ENCODE measurements at places on chromosomes 3 and 15.
A peak's percentile ranks its signal among the peaks of the same experiment; 100 is the strongest.

DNA sequence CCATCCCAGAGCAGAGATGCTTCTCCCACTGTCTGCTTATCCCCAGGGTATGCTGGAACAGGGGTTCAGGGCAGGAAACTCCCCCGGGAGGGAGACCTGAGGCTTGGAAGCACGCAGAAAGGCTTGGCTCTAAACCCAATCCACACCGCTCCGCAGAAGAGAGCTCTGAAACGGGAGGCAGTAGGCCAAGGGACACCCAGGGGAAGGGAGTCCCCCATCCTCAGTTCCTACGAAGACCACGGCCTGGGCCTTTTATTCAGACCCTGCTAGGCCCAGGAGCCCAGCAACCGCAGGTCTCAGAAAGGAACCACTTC, 1.8 kb upstream of the HAPLN3 start:
- DNase-seq, result no peak

GRCh38 chr3:170724599-170725280, 138.9 kb upstream of the SLC7A14 start:
- DNase-seq, result no peak

DNA sequence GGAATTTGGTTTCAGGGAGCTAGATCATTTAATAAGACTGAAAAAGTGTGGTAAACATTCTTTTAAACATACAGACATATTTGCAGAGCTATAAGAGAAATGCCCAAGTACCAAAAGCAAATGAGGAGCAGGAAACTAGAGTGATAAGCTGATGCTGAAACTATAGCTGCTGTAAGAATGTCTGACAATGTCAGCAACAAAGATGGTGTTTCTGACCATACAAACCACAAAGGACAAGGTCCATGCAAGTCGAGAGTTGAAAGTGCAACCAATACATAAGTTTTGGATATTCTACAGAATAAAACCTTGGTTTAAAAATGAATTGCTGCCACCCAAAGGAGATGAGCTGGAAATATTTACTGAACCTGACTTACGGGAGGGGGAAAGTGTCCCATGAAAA, 610.2 kb downstream of the TBL1XR1 start:
- DNase-seq, result no peak

DNA sequence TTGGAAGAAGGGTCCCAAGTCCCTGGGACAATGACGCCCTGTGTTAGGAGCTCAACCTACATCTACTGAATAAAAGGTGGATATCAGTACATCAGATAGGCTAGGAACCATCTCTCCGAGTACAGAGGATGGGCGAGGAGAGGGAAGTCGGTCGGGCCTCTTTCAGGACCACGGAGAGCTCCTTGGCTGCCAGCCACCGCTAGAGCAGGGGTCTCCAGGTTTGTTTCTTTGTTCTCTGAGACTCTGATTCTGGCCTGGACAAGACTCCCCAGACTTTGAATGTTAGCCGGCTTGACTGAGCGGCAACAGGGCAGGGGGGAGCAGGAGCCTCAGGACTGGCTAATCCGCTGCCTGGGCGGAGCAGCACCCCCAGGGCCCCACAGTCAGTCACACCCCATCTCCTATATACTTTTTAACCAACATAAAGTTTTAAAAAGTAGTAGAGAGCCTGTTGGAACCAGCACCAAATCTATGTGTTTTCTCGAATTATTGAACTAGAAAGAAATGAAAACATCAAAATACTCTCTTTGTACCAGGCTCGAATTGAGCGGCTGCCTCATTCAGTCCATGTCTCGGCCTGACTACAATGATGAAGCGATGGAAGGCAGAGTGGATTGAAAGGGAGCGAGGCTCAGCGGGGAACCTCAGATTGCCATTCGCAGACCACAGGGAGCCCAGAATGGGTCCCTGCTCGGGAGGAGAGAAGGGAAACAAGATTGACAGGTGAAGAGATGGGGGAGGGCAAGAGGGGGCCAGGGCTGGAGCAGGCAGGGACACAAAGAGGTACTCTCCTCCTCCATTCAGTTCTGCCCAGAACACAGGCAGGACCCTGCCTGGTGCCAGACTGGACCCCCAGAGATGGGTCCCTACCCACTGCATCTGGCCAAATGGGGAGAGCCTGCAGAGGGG, 131.6 kb downstream of the TPRA1 start:
- no peak for DNase-seq

DNA sequence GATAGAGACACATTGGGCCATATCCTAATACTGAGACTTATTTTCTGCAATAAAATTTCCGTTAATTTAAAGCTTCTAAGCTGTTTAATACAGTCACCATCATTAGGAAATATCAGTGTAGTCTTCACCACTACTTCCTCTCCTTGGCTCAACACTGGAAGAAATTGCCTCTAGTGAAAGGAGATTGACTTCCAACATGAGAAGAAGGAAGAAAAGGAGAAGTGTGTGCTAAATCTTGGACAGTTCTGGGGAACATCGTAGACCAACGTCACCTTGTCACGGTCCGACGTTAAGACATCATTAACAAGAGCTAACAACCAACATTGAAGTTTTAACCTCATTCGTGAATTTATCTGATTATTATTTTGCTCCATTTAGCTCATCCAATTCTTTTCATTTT, 987.0 kb upstream of the CFAP20DC start:
- DNase-seq, result no peak

DNA sequence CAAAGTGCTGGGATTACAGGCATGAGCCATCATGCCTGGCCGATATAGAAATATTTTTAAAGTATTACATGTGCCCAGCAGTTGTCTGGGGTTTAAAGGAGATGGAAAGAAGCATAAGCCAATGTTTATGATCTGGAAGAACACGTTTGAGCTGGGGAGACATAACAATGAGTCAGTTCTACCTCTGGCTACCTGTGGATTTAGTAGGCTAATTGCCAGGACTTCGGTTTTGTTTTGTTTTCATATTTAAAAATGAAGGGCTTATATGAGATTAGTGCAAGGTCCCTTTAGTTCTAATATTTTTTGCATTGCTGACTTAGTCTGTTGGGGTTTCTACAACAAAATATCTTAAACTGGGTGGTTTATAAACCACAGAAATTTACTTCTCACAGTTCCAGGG, 22.9 kb upstream of the TNFSF10 start:
- no peak for DNase-seq

GRCh38 chr3:64167351-64167750, 57.9 kb downstream of the PRICKLE2 start:
- DNase-seq, result no peak

- no peak for DNase-seq
Observed at GRCh38 chr15:25728816-25729215, 134.3 kb downstream of the ATP10A start.

DNA sequence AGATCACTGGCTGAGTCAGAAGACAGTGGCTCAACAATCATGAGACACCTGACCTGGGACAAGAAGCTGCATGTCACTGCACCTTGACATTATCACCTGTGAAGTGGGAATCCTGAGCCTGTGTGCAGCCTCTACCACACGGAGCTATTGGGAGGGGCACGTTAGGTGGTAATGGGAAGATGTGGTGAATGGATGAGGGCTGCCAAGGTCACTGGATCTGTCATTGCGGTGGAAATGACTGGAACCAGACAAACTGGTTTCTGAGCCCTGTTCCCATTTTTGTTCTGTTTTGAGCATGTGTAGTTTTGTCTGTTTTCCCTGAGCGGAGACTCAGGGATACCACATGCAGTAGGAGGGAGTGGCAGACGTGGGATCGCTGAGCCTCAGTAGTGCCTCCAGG, 235.5 kb downstream of the OPA1 start:
- no peak for DNase-seq

DNA sequence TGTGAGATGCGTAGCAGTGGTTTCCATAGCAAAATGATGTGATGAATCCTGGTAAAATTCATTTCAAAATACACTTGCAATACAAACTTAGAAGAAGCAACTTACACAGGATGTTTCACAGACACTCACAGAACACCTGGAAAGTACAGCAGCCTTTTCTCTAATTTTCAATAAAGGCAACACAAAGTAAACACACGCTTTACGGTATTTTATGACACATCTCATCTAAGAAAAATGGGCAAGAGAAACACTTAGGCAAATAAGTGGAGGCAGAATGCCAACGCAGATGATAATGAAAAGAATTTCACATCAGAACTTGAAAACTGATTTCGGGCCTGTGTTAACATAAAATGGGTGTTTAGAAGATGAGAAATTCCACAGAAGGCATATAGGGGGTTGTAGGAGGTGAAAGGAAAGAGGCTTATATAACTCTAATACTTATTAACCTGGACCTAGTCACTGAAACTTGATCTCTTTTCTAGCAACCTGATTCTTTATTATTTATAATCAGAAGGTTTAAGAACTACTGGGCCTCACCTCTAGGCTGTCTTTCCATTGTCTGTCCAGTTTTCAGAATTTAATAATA, 25.6 kb upstream of the MAP3K13 start:
- no peak for DNase-seq

- DNase-seq, result no peak
Observed at GRCh38 chr3:161890147-161890625, 393.6 kb downstream of the OTOL1 start.

GRCh38 chr3:130276203-130276803, 69.2 kb upstream of the COL6A5 start:
- peak; percentile 24 for DNase-seq

GRCh38 chr3:47016086-47016933, 36.8 kb downstream of the NBEAL2 start:
- no peak for DNase-seq

DNA sequence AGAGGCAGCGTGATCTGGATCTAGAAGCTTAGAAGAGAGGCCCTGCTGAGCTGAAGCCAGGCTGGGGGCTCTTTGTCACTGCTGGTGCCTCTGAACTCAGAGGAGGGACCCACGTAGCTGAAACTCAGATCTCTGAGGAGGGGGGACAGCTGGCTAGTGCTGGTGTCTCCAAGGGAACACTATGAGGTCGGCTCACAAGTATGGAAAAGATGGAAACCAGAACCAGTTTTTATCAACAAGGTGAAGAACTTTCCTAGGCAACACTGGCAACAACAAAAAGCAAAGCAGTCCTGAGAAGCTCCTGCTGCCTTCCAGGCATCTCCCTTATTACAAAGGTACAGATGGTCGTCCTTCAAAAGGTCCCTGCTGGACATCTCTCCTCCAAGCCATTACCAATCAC, 27.0 kb upstream of the FSTL1 start:
- no peak for DNase-seq

DNA sequence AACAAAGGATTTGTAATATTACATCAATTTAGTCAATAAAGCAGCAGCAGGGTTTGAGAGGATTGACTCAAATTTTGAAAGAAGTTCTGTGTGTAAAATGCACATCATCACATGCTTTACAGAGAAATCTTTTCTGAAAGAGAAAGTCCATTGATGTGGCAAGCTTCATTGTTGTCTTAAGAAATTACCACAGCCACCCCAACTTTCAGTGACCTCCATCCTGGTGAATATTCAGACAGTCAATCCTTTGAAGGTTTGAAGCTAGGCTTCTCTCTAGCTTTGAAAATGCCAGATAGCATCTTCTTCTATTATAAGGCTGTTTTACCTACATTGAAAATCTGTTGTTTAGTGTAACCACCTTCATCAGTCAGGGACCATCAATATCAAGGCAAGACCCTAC, 51.8 kb upstream of the SETMAR start:
- DNase-seq, result no peak

- DNase-seq, result no peak
Observed at GRCh38 chr3:13539292-13539638, 9.7 kb upstream of the FBLN2 start.

DNA sequence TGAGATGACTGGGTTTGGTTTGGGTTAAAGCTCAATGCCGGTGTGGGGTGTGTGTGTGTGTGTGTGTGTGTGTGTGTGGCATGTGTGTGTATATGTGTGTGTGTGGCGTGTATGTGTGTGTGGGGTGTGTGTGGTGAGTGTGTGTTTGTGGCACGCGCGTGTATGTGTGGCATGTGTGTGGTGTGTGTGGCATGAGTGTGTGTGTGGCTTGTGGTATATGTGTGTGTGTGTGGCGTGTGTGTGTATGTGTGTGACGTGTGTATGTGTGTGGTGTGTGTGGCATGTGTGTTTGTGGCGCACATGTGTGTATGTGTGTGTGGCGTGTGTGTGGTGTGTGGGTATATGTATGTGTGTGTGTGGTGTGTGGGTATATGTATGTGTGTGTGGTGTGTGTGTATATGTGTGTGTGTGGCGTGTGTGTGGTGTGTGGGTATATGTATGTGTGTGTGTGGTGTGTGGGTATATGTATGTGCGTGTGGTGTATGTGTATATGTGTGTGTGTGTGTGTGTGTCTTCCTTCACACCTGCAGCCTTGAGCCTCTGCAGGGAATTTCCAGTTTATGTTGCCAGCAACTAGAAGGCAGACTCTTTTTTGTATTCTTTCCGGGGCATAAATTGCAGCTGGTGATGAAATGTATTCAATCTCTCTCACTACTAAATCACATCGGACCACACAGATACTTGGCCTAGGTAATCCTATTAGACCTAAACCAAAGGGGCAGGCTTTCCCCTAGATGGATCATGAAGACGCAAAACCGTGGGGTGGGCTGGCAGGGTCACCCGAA, 34.8 kb downstream of the CHRD start:
- no peak for DNase-seq

DNA sequence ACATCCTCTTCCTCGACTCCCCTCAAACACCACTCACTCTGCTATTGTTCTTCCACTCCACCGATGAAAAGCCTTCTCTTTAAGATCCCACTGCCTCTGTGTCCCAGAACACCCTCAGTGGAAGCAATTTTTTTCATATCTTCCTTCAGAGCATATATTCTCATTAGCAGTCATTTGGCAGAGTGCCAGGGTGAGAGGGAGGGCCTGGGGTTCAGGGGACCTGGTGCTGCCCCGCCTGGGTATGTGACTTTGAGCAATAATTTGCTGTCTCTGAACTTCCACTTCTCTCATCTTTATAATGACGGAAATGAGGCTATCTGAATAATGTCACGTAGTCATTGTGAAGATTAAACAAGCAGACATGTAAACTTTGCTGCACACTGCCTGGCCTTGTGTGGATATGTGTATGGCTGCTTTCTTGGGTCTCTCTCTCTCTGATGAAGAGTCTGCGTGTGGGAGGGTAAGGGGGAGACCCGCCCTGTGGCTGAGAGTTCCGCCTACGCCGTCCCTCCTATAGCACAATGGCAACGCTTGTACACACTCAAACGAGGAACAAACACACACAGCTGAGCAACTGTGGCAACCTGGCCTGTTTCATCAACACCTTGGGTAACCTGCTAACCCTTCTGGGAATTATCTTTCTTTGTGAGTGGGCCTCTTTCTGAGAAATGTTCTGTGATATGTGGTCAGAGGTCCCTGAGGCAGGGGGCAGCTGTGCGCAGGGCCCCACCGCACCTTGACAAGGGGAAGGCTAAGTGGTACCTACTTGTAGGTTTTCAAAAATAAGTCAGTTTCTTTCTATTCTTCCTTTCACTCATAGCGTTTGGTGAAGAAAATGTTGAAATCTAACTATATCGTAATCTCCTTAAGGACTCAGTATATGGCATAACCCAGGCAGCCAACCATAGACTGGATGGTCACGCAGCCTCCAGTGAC, 369.8 kb downstream of the SV2B start:
- peak; percentile 92 for DNase-seq

DNA sequence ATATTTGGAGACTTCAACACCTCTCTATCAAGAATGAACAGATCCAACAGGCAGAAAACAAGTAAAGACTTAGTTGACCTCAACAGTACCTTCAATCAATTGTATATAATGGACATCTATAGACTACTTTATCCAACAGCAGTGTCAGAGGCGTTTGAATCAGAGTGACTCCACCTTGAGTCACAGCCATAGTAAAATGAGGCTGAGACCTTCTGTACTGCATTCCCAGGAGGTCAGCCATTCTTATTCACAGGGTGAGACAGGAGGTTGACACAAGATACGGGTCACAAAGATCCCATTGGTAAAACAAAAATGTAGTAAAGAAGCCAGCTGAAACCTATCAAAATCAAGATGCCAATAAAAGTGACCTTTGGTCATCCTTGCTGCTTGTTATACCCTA, 299.8 kb downstream of the CNTN3 start:
- DNase-seq, result no peak

- no peak for DNase-seq
Observed at GRCh38 chr3:44890852-44891251, 16.4 kb downstream of the TGM4 start.

Measured in CD4-positive, alpha-beta T cell treated with Interleukin-4 for 1 hour (primary cell).